ENCODE measurements at places on chromosomes 6 and 20. TPM values are rescaled to one million over a fixed set of nuclear protein-coding genes. Genes with fewer than 3 reads are reported as not detected.

Gene SMOC2
- total RNA-seq, result 0.32 TPM

Gene OR2H1
- not detected for total RNA-seq

Gene BTN1A1
- total RNA-seq, result not detected

Gene BNIP5
- not detected for total RNA-seq

Gene MCHR2
- total RNA-seq, result not detected

Gene CTAGE9
- total RNA-seq, result not detected

Gene GGTLC1
- not detected for total RNA-seq

Gene ECT2L
- total RNA-seq, result not detected

Gene RBBP9
- total RNA-seq, result 20.3 TPM

Gene OR12D3
- not detected for total RNA-seq

Gene MAK
- total RNA-seq, result not detected

Gene FAM135A
- 29.4 TPM for total RNA-seq

Gene EGFL8
- 0.97 TPM for total RNA-seq

Gene FUT9
- not detected for total RNA-seq

Gene SLC17A4
- total RNA-seq, result not detected

Gene SIRPA
- 3.9 TPM for total RNA-seq

Gene SGK1
- 268 TPM for total RNA-seq

Gene CPNE5
- total RNA-seq, result 0.32 TPM

Gene DOK5
- total RNA-seq, result 1.3 TPM

Gene TAGAP
- total RNA-seq, result not detected

Measured in fibroblast of villous mesenchyme (primary cell).